ENCODE measurements at places on chromosomes 12 and 14.

GRCh38 chr14:106442857-106443256 is 916.5 kb downstream of the TMEM121 start:
- no peak for DNase-seq

- DNase-seq: no peak
Observed at GRCh38 chr12:60836651-60837050, 1240.8 kb downstream of the SLC16A7 start.

DNA sequence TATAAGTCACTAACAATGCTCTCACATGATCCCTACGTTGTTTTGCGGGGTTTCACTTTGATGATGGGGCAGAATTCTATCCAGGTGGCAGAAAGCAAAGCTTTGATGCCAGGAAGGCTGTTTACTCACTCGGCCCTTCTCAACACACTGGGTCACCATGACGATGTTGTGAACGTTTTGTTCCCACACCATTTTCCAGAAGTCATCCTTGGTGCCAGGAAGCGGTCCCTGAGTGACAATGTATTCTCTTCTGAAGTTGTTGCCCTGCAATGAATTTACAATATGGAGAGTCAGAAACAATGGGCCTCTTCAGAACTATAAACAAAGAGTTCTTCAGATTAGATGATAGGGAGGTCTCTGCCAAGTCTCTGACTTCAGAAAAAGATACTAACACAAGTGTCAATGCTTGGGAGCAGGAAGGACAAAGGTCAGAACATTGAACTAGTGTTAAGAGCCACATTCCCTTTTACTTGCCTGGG is 101.3 kb downstream of the PTPRB start:
- no peak for DNase-seq

DNA sequence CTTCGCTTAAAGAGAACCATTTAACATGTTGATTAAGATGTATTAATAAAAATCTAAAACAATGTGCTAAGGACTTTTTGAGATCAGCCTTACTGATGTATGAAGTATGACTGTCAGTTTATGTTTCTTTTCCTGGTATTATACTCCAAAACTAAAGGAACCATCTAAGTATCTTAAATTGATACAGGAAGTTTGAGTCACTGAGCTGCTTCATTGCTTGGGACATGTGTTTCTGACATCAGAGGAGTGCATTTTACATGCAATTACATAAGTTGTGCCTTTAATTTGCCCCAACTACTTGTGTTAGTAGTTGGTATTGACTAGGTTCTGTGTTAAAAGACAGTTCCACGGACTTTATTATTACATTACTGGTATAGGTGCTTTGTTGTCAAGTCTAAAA is 50.9 kb downstream of the PROX2 start:
- DNase-seq: no peak

- DNase-seq: no peak
Observed at GRCh38 chr12:33529810-33530209, 90.2 kb upstream of the SYT10 start.

- DNase-seq: peak; percentile 94
Observed at GRCh38 chr12:100926669-100927248, 132.2 kb downstream of the ANO4 start.

- no peak for DNase-seq
Observed at GRCh38 chr12:76202621-76203020, 118.1 kb upstream of the NAP1L1 start.

DNA sequence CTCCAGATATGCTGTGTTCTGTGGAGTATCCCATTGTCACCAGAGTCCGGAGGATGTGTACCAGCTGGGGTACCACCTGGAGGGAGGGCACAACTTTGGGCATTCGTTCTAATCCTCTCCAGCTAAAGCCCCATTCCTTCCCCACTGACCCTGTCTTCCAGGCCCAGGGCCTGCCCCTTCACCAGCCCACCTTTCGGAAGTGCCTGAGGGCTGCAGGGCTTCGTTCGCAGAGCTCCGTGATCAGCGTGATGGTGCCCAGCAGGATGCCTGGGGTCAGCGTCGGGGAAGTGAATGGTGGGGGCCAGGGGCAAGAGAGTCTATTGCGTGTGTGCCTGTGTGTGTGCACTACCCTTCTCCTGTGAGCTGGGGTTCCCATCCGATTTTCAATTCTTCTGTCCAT is 2.0 kb downstream of the AP1G2 start:
- no peak for DNase-seq

DNA sequence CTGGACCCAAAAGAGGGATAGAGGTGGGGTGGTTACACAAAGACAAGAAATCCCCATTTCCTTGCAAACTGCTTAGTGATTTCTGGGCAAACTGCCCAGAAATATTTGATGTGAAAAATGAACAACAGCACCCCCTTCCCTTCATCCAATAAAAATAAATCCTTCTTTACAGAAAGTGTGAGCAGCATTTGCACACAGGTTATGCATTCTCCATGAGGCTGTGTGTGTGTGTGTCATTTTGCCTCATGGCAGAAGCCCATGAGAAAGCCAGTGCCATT is 17.2 kb upstream of the NRXN3 start:
- no peak for DNase-seq

DNA sequence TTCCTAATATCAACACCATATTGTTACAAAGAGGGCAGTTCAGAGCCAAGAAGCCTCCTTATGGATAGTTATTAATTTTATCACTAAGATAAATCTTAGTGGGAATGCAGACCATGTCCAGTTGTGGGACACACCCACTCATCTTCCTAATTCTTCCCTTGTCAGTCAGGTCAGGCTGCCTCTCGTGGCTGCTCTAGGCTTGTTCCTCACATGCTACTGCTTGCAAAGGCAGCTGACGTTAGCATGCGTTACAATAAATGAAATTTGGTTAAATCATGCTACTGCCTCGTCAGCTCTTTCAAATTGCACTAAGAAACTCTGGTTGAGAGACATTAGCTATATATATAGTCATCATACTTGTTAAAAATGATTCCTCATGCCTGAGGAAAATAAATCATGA is 108.4 kb downstream of the CAND1 start:
- DNase-seq: no peak

DNA sequence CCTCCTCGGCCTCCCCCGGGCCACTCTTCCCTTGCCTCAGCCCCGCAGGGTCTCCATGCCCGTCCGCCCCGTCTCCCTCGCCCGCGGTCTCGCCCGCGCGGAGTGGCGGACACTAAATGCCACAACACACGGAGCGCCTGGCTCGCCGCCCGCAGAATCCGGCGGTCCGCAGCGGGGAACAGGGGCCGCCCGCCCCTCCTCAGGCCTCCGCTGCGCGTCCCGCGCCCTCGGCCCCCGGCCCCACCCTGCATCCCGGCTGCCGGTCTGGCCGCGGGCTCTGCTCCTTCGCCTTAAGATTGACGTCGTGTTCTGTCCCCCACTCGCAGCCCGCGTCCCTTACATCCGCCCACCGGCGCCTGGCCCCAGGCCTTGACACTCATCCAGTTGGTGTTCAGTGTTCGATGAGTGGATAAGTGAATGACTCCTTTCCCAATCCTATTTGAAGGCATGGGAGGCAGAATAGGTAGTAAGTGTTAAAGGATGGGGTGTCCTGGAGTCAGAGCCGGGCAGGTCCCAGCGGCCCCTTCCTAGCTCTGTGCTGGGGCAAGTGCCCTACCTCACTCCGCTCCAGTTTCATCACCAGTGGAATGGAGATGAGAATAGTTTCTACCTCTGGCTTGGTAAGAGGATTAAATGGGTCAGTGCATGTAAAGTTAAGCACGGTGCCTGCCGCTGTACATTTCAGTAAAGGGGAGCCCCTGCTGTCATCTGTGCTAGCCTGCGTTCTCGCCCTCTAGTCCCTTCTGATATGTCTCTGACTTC is 622 bp downstream of the TECPR2 start:
- DNase-seq: peak; percentile 47

DNA sequence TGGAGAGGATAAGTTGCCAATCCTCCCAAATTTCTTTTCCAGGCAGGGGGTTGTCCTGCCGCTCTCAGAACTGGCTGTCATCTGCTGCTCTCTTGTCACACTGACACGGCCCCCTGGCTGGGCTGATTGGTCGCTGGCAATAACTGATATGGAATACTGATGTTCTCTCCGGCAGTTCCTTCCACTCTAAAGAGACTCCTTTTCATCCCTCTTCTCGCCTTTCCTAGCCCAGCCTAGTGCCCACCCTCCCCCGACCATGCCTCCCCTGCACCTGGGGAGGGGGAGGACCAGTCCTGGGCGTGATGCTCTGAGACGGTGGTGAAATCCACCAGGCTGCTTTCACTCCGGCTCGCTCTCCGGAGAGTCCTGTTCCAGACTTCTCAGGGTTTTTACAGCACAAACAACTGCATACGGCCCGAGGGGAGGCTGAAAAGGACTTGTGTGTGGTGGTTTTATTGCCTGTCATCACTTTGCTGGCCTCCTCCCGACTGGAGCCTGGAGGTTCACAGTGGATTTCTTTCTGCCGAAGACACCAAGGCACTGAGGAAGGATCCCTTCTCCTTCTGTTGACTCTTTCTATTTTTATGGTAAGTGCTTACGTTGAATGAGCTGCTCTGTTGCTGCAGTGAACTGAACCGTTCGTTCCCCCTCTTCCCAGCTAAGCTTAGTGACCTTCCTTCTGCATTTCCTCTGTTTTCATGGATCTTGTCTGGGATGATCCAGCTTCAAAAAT is at the start of gene ANO4:
Gene ANO4, plus strand, starts transcription at position 336 of the 733 bp plus-strand sequence. CDS start 107,010 bp downstream, outside the sequence.
- DNase-seq: peak; percentile 42

GRCh38 chr14:102028733-102029132 is 58.1 kb downstream of the HSP90AA1 start:
- DNase-seq: no peak

GRCh38 chr12:51009056-51009440 is 17.1 kb downstream of the SLC11A2 start:
- no peak for DNase-seq

GRCh38 chr14:79791055-79791732 is 420.1 kb downstream of the DIO2 start:
- no peak for DNase-seq

GRCh38 chr12:32679091-32679919 is at the start of gene DNM1L:
DNM1L (plus strand) TSS chr12:32679301; CDS start chr12:32679364, 63 bp downstream.
- DNase-seq: peak; percentile 99

- peak; percentile 31 for DNase-seq
Observed at GRCh38 chr12:71216725-71217579, 59.2 kb upstream of the TSPAN8 start.

GRCh38 chr14:61284001-61284400 is 2.9 kb upstream of the TMEM30B start:
- DNase-seq: no peak

- no peak for DNase-seq
Observed at GRCh38 chr12:47360771-47361388, 281.1 kb upstream of the AMIGO2 start.

DNA sequence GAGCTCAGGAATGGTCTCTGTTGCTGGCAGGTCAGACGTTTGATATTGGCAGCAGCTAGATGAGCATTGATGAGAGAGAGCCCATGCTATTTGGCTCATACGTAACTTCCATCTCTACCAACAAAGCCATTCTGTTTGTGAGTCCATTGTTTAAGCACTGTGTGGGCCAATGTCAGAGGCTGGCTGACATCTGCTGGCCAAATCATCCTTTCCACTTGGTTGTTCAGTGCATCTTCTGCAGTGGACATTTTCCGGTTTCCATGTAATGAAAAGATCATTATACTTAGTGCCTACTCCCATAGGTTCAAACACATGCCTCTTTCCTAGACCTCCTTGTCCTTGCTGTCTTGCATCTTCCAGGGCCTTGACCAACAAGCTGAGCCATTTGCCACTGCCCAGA is 59.2 kb downstream of the IFT81 start:
- no peak for DNase-seq

DNA sequence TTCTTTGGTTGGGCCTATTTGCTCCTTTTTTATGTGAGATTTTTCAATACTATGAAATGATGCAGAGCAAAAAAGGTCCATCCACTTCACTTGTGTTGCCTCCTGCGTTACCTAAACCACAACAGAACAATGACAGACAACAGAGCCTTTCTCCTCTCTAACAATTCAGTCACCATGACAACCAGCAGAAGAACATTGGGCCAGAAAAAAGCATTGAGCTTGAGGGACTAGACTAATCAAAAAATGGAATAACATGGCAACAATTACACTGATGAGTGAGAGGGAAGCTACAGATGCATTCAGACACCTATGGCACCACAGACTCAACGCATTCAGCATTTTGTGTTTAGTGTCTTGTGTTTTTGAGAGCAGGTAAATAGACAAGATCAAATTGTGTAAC is 44.6 kb upstream of the PTCSC3 start:
- DNase-seq: peak; percentile 72
